ENCODE measurements at places on chromosomes 1 and 21. TPM values are rescaled to one million over a fixed set of nuclear protein-coding genes. Genes with fewer than 3 reads are reported as not detected.

DNA sequence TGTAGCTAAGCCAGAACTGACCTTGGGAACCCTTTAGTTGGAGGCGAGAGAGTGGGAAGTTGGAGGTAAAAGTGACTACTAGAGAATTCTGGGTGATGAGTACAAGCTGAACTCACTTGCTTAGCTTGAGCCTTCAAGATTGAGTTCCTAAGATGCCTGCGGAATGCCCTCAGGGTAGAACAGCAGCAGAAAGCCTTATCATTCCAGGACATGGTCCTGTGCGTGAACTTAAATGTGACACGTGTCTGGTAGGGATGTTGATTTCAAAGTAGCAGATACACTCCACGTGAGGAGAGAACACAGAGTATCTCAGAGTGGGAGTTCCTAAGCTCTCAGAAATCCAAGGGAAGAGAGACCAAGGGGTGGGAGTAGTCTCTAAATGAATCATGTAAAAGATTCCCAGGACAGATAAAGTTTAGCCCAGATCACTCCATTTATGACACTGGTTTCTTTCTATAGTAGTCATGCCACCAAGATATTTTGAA, 60.1 kb downstream of the KCNK1 start:
- DNase-seq = no peak

Gene OR2G2
- not detected for total RNA-seq

GRCh38 chr1:184030433-184031091, 7.0 kb downstream of the COLGALT2 start:
- peak; percentile 48 for DNase-seq

Gene SMIM34
- total RNA-seq = not detected

GRCh38 chr1:116908820-116909511, 750 bp upstream of the PTGFRN start:
- DNase-seq = no peak

GRCh38 chr1:102853701-102854187, 254.6 kb downstream of the COL11A1 start:
- DNase-seq = no peak

DNA sequence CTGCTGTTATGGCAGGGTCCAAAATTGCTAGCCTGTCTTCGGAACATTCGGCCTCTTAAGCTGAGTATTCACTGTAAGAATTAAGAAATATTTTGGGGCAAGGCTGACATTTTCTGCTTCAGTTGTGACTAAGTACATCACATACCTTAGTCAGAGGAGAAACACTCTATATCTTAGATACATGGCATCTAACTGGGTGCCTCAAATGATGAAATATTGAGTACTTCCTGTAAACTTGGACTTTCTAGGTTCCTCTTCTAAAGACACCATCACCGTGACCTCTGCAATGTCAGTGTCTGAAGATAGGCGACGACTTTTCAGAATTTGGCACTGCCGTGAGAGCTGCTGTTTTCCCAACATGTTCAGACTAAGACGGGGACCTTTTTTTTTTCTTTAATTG, 65.6 kb downstream of the PCBP3 start:
- no peak for DNase-seq

Gene RALGPS2
- 44.0 TPM for total RNA-seq

Gene C2CD2
- total RNA-seq = 8.3 TPM

GRCh38 chr21:19275065-19275464, 871.5 kb upstream of the TMPRSS15 start:
- no peak for DNase-seq

DNA sequence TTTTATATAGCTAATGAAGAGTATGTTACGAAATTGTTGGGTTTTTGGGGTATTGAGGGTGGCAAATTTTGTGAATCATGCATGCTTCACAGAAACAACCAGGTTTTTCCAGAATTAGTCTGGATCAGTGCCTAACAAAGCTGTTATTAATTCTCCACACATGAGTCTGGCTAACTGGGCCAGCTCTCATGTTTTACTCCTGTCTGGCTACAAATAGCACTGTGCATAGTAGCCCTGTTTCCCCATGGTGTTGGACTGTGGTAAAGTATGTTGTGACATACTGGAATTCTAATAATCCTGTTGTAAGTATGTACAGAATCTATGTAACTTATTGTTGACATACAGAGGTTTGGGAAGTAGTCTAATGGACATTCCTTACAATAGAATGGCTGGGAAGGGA, 35.8 kb downstream of the S100B start:
- DNase-seq = no peak

Gene CD164L2
- total RNA-seq = not detected

GRCh38 chr1:56413671-56414199, 165.6 kb downstream of the PLPP3 start:
- DNase-seq = no peak

Gene RIIAD1
- not detected for total RNA-seq

DNA sequence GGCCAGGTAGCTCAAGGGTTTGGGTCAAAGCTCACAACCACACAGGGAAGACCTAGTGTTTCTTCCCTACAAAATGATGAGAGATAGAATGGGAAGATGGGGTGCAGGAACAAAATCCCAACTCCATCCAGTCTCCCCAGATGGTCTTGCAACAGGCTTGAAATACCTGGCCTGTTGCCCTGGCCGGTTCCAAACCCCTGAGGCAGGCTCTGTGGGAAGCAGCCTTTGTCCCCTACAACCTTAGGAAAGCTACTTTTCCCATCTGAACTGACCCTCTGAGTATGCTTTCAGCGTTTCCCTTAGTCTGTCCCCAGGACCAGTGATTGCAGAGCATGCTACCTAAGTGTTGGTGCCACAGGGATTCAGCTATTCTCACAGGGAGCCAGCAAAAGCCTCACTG, 104.0 kb downstream of the GDAP2 start:
- DNase-seq = no peak

Gene LINGO4
- not detected for total RNA-seq

Gene SPRR5
- total RNA-seq = not detected

GRCh38 chr1:199701726-199702125, 325.8 kb upstream of the NR5A2 start:
- DNase-seq = no peak

- no peak for DNase-seq
Measured at GRCh38 chr1:22225858-22226589, 83.1 kb upstream of the WNT4 start.

DNA sequence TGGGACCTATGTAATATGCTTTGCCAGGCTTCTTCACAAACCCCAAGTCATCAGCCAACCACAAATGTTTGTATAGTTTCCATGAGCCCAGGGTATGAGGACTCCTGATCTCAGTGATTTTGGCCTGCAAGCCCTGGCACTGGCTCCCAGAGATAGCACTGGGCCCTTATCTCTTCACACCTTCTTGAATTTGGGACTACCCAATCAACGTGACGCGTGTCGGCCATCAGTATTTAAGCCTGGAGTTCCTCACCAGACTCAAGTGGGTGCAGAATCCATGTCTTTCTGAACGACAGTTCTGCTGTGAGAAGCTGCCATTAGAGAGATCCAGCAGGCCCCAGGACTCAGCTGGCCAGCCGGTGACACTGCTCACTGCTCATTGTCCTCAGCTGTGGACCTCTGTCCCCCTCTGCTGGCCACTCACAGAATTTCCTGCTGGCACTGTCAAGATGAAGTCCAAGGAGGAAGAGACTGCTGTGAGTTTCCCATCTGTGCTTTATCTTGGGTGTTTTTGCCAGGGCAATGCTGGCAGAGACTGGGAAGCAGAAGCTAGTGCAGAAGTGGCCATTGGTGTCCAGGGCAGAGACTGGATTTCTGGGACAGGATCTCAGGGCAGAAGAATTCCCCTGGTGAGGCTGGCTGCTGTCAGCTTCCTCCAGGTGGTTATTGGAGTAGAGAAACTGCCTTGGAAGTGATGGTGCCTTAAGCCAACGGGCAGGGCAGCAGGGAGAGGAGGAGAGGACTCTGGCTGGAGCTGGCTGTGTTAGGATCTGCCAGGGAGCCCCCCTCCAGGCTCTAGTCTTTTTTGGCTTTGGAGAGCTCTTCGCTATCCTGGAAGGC, 28.4 kb downstream of the TMCC2 start:
- peak; percentile 91 for DNase-seq

DNA sequence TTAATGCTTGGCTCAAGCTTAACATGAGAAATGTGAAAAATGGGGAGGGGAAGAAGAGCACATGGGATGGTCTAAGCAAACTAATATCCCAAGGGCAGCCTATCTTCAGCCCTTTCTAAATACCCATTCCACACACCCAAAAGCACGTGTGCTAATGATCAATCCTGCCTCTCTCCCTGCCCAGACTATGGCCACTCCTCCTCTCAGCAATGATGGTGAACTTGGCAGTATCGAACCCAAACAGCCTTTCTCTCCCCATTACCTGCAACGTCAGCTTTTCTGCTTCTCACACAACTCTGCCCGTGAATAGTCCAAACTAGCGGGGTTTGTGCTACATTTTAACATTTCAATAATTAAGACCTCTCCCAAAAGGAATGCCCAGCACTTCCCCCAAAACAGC, 41.6 kb downstream of the SSBP3 start:
- no peak for DNase-seq

Gene C1QC
- not detected for total RNA-seq

Gene RPF1
- 34.1 TPM for total RNA-seq

All from myocyte (in vitro differentiated cells).